ENCODE measurements at places on chromosomes 13 and 19.

DNA sequence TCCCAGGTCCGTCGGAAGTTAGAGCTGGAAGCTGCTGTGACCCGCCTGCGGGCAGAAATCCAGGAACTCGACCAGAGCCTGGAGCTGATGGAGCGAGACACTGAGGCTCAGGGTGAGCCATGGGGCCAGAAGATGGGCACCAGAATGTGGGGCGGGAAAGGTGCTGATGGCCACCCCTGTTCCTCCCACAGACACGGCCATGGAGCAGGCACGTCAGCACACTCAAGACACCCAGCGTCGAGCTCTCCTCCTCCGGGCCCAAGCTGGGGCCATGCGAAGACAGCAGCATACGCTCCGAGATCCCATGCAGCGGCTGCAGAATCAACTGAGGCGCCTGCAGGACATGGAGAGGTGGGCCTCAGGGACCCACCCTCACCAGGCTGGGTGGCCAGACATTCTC lies 2.5 kb downstream of the HAUS5 start:
- DNase-seq: no peak

DNA sequence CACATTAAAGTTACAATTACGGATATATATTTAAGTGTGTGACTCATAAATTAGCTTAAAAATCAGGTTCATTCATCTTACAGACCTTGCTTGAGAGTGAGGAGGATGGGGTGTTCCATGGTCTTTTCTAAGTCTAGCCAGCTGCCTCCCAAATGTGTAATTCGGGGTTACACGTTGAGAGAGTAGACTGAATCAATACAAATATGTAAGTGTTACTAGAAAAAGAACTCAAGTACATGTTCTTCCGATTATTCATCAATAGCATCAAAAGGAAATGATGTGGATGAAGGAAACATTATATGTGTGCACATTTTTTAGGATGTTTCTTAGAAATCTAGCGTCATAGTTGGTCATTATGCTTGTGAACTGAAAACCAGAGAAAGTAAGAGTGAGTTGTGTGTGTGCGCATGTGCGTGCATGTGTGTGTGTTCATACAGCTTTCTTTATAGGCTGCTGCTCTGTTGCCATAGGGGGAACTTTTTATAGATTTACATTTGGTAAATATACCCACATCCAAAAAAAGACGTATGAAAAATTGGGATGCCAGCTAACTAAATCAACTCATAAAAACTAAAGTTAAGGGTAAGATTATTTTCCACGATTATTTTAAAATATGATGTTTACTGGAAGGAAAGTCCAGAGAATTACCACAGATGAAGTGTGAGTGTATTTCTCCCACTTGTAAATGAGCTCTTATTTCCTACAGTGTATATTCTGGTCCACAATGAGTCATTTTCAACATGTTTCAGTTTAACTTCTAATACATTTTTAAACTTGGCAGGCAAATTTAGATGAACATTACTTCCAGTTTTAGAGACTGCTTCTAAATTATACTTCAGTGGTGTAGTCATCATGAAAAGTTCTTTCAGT lies 82.4 kb downstream of the PIBF1 start:
- DNase-seq: peak; percentile 56

- no peak for DNase-seq
Observed at GRCh38 chr19:29695765-29696564, 19.1 kb downstream of the C19orf12 start.

DNA sequence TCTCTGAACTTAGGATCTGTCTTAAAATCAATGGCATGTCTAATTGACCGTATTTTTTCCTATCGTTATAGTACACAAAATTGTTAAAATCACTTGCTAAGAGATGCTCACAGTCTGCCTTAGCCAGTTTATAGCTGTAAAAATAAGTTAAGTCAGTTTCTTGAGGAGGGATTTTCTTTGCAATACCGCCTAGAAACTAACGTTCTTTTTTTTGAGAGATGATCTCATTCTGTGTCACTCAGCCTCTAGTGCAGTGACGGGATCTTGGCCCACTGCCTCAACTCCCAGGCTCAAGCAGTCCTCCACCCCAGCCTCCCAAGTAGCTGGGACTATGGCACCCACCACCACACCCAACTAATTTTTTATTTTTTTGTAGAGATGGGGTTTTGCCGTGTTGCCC lies 4.4 kb downstream of the CKAP2 start:
- peak; percentile 74 for DNase-seq

- DNase-seq: no peak
Observed at GRCh38 chr19:42292042-42292960, 9.6 kb upstream of the PRR19 start.

GRCh38 chr13:98717256-98717655 lies 35.2 kb downstream of the SLC15A1 start:
- DNase-seq: no peak

GRCh38 chr13:109666656-109667055 lies 119.7 kb downstream of the IRS2 start:
- DNase-seq: no peak

DNA sequence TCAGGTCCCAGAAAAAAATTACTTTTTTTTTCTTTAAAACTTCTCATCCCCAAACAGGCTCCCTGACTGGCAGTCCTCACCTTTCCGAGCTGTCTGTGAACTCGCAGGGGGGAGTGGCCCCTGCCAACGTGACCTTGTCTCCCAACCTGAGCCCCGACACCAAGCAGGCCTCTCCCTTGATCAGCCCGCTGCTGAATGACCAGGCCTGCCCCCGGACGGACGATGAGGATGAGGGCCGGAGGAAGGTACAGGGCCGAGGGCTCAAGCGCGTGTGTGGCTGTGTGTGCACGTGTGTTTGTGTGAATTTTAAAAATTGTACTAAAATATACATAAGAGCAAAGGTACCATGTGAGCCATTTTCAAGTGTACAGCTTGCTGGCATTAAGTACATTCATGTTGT lies 167.6 kb downstream of the STK24 start:
- DNase-seq: no peak

DNA sequence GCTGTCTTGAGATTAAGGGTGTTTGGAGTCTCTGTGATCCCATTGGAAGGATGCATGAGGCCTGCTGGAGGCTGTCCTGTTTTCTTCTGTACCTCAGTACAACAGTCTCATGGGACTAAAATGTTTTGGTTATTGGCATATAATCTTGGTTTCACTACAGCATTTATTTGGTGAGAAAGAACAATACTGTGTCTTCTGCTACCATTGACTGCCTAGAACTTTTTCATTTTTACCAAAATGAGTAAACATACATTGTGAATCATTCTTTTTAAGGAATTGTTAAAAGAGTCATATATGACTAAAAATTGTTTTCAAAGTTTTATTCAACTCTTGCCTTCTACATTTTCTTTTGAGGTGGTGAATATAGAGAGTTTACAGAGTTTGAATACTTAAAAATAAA lies 459.8 kb downstream of the GPC6 start:
- DNase-seq: no peak

GRCh38 chr13:91598655-91599054 lies 200.2 kb downstream of the GPC5 start:
- no peak for DNase-seq

- DNase-seq: no peak
Observed at GRCh38 chr13:24085662-24086061, 74.9 kb upstream of the SPATA13 start.

- no peak for DNase-seq
Observed at GRCh38 chr19:50238043-50238442, 34.6 kb downstream of the MYH14 start.

- DNase-seq: no peak
Observed at GRCh38 chr13:45827318-45827717, 24.2 kb downstream of the SIAH3 start.

GRCh38 chr19:35166100-35167063 lies 11.8 kb downstream of the FXYD5 start:
- no peak for DNase-seq

- no peak for DNase-seq
Observed at GRCh38 chr19:1847348-1847683, 967 bp downstream of the REXO1 start.

- DNase-seq: no peak
Observed at GRCh38 chr13:26962671-26963070, 202.1 kb upstream of the GPR12 start.

DNA sequence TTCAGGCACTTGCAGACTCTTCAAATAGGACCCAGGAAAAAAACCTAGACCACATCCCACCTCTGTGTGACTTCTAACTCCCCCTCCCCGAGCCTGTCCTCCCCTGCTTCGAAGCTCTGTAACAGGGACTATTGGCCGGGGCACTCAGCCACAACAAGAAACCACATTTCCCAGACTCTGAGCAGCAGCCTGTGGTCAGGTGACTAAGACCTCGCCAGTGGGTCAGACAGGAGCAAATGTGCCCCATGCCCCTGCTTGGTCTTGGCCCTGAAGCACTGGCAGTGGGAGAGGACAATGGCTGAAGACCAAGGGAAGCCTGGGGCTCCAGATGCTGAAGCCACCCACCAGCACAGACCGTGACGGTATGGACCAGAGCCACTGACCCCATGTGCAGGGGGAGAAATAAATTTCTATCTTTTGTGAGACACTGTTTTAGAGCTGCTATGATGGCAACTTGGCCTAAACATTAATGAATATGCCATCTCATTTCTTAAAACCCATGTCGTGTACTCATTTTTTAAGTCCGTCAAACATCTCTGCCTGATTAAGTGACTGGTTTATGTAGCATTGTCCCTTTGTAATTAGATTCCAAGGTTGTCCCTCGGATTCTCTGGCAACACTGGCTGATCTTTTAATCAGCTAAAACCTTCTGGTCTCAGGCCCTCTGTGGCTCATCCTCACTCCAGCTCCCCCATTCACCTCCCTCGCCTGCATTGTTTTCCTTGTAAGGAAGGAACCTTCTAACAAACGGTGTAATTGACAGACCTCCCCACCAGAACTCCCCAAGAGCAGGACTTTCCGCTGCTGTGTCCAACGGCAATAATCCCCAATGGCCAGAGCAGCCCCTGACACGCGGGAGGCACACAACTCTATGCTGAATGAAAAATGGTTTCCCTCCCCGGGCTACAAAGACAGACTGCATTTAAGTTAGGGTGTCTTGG lies 98.4 kb downstream of the STK24 start:
- DNase-seq: no peak

DNA sequence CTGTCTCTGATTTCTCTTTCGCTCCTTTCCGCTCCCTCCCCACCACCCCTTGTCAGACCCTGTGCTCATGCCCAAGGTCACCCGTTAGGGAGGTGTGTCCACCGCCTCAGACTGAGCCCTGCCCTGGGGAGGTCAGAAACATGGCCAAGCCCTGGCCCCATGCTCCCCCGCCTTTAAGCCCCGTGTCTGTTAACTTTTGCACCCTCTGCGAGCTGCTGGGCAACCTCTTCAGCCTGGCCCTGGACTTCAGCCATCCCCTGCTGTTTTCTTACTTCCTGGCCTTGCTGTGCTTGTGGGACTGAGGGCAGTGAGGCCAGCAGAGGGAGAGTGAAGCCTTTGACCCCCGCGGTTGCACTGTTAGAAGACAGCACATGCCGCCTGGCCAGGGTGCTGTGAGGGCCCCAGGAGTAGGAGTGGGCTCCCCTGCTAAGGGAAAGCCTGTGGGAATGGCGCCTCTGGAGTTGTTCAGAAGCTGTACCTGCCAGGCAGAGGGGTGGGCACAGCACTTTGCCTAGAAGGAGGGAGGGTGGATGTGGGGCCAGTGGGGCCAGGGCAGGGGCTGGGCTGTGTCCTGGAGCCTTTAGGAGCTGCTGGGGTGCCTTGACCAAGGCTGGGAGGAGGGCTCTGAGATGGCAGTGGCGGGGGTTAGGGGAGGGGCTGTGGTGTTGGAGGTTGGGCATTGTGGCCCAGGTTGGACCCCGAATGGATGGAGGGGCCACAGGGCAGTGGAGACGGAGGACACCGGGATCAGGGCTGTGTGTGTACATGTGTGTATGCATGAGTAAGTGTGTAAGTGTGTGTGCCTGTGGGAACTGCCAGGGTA lies 7.9 kb downstream of the UPF1 start:
- DNase-seq: no peak

DNA sequence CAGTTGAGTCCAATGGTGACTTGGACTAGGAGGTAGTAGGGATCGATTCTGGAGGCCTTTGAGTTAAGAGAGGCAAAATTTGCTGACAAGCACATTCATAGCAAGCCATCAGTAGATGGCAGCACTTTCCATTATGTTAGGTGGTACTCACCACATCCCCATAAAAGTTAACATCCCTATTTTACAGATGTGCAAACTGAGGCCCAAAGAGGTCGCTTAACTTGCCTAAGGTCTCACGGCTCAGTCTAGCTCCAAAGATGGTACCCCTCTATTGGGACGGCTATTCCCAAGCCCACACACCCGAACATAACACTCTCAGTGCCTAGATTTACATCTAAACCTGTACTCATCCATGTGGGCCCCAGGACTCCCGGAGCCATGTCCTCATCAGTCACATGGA lies 21.5 kb upstream of the FOSB start:
- no peak for DNase-seq

GRCh38 chr19:50368649-50369570 lies 3.5 kb upstream of the NAPSA start:
- DNase-seq: peak; percentile 78

DNA sequence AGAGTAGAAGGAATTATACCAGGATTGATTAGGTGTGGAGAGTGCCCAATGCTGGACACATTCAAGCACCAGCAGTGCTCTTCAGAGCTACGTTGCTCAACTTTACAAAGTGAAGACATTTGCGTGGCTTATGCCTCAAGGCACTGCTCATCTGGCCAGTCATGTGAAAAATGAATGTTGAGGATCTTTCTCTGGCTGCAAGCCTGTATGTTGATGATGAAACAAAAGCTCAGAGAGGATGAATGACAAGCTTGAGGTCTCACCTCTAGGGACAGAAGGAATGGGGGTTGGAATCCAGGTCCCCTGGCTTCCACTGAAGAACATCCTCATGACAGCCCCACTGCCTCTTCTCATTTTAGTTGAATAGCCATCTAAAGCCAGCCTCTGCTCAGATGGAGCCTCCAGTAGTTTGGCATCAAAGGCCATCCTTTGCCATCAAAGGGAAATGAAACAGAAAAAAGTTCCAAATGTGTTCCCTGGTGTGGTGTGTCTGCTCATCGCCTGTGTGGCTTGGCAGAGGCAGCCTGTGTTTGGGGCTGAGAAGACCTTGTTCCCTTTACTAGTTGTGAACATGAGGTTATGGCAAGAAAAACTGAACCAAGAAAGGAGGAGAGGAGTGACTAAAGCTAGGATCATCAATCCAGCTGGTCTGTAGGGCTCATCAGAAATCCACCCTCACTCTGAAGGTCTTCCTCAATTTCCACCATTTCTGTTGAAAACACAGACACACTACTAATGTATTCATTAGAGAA lies 114.0 kb upstream of the KL start:
- no peak for DNase-seq

GRCh38 chr19:49150106-49150943 lies 4.9 kb downstream of the HRC start:
- DNase-seq: peak; percentile 49

All from stromal cell of bone marrow (primary cell).